ENCODE measurements at places on chromosomes 6 and 20. TPM values are rescaled to one million over a fixed set of nuclear protein-coding genes. Genes with fewer than 3 reads are reported as not detected.

The RAMACL gene
- 6.6 TPM for total RNA-seq

The PLCB4 gene
- total RNA-seq, result 13.8 TPM

The EYA4 gene
- under 0.01 TPM for total RNA-seq

The DNAH8 gene
- total RNA-seq, result under 0.01 TPM

The STMND1 gene
- not detected for total RNA-seq

The HLA-DRB1 gene
- not detected for total RNA-seq

The DAAM2 gene
- total RNA-seq, result 0.14 TPM

The MLN gene
- total RNA-seq, result not detected

The CST7 gene
- total RNA-seq, result not detected

The ARMC2 gene
- total RNA-seq, result 0.79 TPM

The RGS17 gene
- total RNA-seq, result 3.3 TPM

The STAU1 gene
- total RNA-seq, result 102 TPM

The VARS2 gene
- total RNA-seq, result 11.7 TPM

The NDRG3 gene
- total RNA-seq, result 34.0 TPM

The GPR6 gene
- not detected for total RNA-seq
